Hypothalamus (tissue), 51 donors: ENCODE measurements at places on chromosomes 6 and 20.

DNA sequence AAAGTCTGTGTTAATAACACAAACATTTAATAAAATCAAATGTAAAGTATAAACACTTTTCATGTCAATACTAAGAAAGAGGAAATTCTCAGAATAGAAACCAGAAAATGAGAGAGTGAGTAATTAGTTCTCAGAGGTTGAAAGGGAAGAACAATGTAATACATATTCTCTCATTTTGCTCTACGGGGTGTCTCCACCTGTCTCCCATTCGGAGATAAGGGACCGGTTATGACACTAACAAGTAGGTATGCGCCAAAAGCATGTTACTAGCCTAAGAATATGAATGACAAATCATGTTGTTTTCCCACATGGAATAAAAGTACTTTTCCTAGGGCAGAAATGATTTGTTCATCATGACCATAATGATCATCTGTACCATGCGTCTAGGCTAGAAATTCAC lies 35.6 kb upstream of the PRELID3B start:
- DNase-seq: no peak

GRCh38 chr20:50810842-50811241 lies 16.0 kb downstream of the BCAS4 start:
- no peak for DNase-seq

GRCh38 chr6:38182426-38182825 lies 362.9 kb downstream of the ZFAND3 start:
- no peak for DNase-seq

- DNase-seq: no peak
Measured at GRCh38 chr20:51461306-51461705, 81.2 kb downstream of the NFATC2 start.

GRCh38 chr6:35065870-35066269 lies 75.3 kb downstream of the TCP11 start:
- DNase-seq: no peak

DNA sequence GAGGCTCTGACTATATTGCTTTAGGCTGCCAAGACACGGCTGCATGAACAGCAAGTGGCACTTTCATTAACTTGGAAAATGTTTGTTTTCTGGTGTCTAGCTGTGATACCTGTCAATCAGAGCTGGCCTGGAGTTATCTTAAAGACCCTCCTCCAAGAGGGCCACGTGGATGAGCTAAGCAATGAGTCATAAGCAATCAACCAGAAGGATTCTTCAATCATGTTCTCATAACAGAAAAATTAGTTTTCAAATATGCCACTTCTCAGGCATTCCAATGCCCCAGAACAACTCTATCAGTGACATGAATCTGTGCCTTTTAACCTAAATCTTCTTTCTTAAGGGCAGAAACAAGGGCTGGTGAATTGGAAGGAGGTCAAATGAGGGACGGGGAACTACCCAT lies 283.0 kb downstream of the HTR1B start:
- no peak for DNase-seq

GRCh38 chr20:10502098-10502526 lies 67.0 kb downstream of the SLX4IP start:
- DNase-seq: no peak

DNA sequence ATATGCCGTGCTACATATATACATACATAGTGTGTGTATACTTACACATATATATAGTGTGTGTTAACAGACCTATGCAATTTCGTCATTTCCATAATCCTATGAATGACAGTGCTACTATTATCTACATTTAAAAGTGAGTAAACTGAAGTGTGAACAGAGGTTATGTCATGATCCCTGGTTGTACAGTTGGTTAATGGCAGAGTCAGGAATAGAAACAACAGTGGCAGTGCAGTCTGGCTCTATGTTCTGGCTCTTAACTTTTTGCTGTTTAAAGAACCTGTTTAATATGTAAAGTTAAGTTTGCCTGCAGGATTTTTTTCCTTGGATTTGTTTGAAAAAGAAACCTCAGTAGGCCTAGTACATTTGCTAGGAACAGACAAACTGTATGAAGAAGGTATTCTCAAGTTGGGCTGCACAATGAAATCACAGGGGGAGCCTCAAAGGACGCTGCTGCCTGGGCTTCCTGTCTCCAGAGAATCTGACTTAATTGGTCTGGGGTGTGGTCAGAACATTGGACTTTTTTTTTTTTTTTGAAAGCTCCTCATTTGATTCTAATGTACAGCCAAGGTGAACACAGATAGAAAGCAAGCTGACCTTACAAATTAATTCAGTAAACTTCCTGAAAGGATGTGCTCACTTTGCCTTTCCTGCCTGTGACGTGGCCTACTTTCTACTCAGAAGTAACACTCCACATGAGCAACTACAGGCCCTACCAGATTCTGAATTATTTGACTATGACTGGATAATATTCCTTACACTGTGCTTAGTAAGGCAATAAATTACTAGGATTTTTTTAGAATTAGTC lies 29.4 kb downstream of the PLCB1 start:
- DNase-seq: no peak

DNA sequence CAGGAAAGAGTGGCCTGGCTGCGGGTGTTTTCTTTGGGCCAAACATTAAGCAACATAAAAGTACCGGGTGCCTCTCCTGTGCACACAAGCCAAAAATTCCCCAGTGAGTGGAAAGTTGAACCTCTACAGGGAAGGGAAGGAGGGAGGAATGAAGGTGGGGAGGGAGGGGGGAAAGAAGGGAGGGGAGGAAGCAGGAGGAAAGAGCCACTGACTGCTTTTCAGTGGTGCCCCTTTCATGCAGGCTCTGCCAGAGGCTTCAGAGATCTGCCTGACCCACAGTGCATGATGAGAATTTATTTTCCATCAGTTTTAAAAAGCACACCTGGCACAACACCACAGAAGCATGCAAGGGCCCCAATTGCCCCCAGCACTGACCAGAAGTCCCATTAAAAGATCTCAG lies 27.5 kb upstream of the AVP start:
- no peak for DNase-seq

GRCh38 chr6:6788394-6789032 lies 200.0 kb downstream of the LY86 start:
- no peak for DNase-seq

GRCh38 chr20:38872036-38872435 lies 54.2 kb upstream of the FAM83D start:
- no peak for DNase-seq

- no peak for DNase-seq
Measured at GRCh38 chr20:34043025-34043424, 49.3 kb downstream of the RALY start.
